ENCODE measurements at places on chromosomes 5 and 9.

GRCh38 chr9:5511476-5511875 is 1.1 kb downstream of the PDCD1LG2 start:
- DNase-seq = no peak

DNA sequence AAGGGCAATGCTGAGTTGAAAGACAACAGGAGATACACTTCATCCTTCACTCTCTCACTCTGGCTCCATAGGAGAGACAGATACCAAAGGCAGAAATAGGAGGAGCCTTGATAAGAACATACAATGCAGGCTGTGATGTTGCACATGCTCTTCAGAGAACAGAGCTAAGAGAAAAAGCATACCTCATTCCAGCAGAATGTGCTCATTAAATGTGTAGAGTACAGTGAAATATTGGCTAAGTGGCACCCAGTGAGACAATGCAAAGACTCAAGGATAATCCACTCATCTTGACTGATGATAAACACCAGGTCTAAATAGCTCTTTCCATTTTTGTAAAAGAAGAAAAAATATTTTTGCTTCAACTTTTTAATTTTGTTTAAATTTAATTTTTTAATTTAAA is 139.7 kb downstream of the OR2K2 start:
- no peak for DNase-seq

DNA sequence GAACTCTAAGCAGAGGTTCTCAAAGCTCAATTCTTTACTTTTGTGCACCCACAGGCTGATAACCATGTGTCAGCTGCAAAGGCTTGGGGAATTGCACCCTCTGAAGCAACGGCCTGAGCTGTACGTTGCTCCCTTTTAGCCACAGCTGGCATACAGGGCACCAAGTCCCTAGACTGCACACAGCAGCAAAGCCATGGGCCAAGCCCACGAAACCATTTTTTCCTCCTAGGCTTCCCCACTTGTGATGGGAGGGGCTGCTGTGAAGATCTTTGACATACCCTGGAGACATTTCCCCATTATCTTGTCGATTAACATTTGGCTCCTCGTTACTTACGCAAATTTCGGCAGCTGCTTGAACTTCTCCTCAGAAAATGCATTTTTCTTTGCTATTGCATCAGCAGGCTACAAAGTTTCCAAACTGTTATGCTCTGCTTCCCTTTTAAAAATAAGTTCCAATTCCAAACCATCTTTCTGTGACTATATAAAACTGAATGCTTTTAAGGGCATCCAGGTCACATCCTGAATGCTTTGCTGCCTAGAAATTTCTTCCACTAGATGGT is 23.0 kb downstream of the KIAA0825 start:
- peak; percentile 77 for DNase-seq

GRCh38 chr9:2053883-2054845 is 39.0 kb downstream of the SMARCA2 start:
- DNase-seq = no peak

- no peak for DNase-seq
Measured at GRCh38 chr5:100827481-100827889, 75.6 kb downstream of the ST8SIA4 start.

DNA sequence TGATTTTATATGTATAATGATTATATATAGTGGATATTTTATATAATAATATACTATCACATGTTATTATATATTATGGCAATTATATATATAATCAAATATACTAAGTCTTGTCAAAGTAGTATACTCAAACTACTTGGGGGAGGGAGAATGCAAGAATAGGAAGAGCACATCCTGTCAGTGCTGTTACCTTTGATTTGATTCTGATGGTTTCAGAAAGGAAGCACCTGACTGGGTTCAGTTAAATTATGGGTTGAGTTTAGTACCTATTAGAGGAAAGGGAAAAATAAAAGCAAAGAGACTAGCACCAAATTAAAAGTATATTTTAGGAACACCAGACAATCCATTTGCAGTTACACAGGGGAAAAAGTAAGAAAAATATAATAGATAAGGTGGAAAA is 107.6 kb downstream of the GRIA1 start:
- no peak for DNase-seq

DNA sequence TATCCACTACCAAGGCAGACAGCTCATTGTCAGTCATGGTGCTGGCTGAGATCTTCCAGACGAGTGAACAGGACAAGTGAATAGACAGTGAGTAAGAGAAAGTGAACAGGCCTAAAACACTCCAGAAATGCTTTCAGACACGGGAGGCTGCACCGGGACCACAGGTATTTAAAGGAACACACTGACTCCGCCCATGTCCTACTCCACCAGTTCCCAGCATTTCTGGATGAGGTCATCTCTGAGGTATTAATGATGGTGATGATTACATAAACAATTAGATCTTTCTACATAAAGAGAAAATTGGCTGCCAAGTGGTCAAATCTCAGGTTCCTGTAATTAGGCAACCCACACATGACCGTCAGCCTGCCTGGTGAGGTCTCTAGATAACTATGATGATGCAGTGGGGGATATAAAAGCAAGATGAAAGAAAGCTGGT is at the start of gene ACTBL2:
Gene ACTBL2 (minus strand): TSS at position 141 of the 436 bp plus-strand sequence. CDS start 104 bp downstream, at position 37.
- no peak for DNase-seq

- DNase-seq = no peak
Measured at GRCh38 chr5:102313912-102314311, 17.8 kb upstream of the SLCO4C1 start.

- no peak for DNase-seq
Measured at GRCh38 chr5:173237875-173238220, 2.8 kb upstream of the NKX2-5 start.

- DNase-seq = no peak
Measured at GRCh38 chr5:102753889-102754766, 977 bp upstream of the PAM start.

DNA sequence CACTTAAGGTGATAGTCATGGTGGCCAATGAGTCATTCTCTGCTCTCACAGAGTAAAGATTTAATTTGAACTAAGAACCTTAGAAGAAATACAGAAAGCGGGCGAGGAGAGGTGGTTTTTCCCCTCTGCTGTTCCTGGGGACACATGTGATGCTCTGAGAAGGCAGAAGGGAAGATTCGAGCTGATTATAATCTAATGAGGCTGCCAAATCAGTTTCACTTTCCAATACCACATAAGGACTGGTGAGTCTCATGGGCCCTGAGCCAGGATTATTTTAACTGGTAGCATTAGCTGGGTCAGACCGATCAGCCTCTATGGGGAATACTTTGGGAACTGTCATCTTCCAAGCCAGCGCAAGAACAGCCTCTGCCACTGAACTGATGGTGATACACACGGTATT is 116.5 kb downstream of the SLC1A3 start:
- no peak for DNase-seq

DNA sequence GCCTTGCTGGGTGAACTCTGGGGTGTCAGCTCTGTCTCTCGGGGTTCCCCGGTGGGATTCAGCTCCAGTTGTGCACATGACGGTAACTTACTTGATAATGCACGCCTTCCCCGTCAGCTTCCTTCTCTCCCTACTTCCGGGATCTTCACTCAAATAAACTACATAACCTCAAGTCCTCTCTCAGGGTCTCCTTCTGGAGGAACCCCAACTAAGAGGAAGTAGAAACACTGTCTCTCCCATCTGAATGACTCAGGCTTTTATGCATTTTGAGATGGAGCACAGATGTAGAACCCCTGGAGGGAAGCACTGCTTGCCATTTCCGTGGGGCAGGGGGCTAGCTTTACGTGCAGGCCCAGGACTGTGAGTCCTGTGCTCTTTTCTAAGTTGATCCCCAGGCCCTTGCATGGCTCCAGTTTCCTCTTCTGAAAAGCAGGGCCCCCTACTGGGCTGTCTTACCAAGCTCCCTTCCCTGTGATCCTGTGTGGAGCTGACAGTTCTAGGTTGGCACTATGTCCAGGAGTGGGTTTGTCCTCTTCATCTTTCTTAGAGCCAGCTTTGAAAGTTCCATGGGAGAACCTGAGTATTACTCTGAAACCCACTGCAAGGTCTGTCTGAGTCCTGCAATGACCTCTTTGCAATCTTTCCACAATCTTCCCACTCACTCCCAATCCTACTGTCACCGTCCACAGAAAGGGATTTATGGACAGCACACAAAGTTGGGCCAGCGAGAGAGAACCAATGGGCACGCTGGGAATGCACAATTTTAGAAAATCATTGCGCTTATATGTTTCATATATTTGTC is 17.7 kb downstream of the S1PR3 start:
- DNase-seq = no peak

- no peak for DNase-seq
Measured at GRCh38 chr5:67243349-67243748, 46.8 kb upstream of the CD180 start.

- DNase-seq = no peak
Measured at GRCh38 chr5:54357408-54358058, 47.2 kb upstream of the ARL15 start.

GRCh38 chr5:90144625-90145327 is 264.8 kb downstream of the CETN3 start:
- DNase-seq = no peak

DNA sequence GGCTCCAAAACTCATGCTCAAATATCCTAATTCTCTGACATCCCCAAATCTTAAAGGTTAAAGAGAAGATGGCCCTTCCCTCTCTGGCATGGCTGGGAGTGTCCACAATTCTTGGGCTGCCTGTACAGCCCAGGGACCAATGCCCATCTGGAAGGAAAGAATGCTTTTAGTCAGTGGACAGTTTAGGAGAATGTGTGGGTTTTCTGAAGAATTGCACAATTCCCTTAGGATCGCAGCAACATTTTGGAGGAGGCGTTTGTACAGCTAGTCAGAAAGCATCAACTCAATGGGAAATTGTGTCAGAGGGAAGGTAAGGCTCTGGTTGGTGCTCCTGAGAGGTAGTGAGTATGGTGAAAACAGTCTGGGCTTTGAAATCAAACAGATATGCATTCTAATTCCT is 15.0 kb downstream of the FAM193B start:
- no peak for DNase-seq

DNA sequence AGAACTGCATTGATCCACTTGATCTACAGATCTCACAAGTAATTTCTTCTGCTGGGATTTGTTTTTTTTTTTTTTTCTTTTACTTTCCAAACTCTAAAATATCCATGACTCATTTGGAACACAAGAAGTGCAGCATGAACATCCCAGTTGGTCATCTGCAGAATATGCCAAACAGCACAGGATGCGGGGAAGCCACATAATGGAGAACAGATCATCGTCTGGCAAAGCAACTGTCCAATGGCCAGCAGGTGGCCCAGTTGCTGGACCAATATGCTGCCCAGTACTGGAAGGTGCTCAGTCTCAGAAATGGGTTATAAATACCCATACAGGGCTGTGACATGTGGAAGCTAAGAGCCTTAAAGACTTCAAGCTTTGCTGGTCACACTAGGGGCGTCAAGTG is 221.3 kb upstream of the TAS2R1 start:
- DNase-seq = no peak

- DNase-seq = no peak
Measured at GRCh38 chr5:82802954-82803353, 274.2 kb downstream of the TMEM167A start.

DNA sequence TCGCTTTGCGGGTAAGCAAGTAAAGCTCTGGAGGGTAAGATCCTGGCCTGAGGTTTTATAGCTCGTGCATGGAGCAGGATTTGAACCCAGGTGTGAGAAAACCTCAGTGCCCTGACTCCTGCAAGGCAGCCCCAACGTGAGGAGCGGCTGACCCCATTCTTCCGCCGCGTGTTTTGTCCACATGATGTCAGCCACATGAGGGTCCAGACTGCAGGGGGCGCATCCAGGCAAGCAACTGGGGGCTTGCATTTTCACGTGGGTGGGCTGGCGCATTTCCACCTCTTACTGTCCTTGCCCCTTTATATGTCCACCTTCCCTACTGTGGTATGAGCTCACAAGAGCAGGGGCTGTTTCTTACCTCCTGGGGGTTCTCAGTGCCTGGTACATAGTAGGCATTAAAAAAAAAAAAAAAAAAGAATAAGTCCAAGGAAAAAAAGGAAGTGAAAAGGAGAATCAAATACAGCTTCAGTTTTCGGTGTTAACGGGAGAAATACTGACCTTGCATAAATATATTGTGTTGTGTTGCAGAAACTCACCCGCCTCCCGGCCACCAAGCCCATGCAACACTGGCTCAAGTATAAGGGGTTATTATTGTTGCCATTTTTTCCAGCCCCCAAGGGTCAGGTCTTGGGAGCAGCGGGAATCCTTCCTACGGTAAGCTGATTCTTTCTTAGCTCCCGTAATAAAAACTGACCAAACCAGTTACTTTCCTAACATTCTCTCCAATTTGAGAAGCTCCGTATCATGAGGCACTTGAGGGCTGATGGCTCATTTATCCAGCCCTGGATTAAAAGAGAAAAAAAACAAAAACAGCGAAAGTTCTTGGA is 15.0 kb downstream of the TLX3 start:
- no peak for DNase-seq

GRCh38 chr5:89560696-89561095 is 677.7 kb upstream of the MEF2C start:
- no peak for DNase-seq

- DNase-seq = no peak
Measured at GRCh38 chr5:134503937-134504437, 21.5 kb upstream of the JADE2 start.

GRCh38 chr5:149544028-149544420 is 7.2 kb downstream of the CSNK1A1 start:
- DNase-seq = no peak

- no peak for DNase-seq
Measured at GRCh38 chr9:126965077-126965476, 50.5 kb downstream of the RALGPS1 start.

DNA sequence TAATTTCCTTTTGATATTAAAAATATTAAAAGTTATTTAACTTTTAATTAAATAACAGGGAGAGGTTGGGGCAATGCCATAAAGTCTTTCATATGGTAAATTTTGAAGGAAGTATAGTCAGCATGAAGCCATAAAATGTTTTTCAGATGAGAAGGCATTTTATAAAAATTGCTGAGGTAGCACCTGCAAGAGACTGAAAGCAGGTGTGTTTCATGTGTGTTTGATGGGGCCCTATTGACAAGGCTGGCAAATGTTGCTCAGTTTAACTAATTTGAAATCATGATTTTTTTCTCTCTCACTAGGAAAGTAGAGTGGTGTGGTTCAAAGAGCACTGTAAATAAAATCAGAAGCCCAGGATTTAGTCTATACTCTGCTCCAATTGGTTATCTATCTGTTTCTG is 805.8 kb upstream of the C9orf72 start:
- no peak for DNase-seq

DNA sequence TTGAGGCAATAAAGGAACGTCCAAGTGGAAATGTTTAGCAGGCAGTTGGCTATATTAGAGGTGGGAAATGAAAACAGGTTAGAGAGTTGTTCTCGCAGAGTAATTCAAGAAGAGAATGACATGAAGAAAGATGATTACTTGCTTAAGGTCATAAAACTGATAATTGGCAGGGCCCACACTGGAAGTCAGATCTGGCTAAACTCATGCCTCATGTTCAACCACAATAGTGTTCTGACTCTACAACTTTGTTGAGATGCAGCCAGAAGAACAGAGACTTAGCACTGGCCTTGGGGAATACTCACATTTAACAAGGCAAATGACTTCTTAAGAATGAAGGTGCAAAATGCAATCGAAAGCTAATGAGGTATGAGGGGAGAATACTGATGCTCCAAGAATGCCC is 27.2 kb upstream of the TNFSF8 start:
- no peak for DNase-seq

- DNase-seq = no peak
Measured at GRCh38 chr5:42718591-42718990, 38.0 kb upstream of the CCDC152 start.

Data from HL-60 (cell line).